Caudate nucleus (tissue), 63 donors: ENCODE measurements at places on chromosomes 12 and 14.

DNA sequence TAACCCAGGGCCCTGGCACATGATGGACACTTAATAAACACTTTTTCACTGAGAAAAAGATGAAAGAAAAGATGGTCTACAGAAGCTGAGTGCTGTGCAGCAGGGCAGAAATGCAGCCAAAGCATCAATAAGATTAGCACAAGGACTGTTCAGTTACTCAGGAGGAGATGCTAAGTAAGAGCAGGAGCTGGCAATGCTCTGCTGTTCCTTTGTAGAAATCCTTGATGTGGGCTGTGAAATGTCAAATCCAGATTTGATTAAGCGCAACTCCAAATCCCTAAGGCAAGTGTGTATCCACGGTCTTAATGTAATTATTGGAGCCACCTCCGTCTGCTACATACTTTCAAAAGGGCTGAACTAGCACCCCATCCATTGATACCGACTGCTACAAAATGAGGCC is 151.8 kb upstream of the BTG1 start:
- DNase-seq = no peak

DNA sequence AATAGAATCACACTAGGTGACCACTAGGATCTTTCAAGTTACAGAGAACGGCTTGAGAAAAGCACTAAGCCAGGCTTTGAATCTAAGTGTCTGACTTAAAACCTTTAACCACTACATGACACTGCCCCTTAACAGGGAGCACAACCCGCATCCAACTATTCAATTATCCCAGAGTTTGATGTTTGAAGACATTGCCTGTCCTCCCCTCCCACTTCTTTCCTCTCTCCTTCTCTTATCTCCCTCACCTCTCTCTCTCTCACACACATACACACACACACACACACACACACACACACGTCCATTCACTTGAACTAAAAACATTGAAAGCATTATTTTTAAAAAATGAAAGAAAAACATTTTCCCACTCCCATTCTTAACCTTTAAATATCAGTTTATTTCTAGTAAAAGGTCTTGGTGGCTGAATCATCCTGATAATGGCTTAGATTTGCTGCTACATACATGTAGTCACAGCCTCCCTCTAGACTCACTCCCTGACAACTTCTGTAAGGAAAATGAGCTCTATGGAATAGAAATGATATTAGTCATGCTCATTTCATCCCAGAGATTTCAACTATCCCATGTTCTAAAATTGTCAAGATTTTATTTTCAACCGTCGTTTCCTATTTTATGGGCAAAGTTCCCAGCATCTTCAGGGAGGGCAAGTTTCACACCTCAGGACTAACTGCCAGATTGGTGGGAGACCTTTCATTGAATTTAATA is 53.5 kb upstream of the RAP1B start:
- DNase-seq = no peak

- no peak for DNase-seq
Observed at GRCh38 chr12:115075552-115076170, 391.7 kb upstream of the TBX3 start.

DNA sequence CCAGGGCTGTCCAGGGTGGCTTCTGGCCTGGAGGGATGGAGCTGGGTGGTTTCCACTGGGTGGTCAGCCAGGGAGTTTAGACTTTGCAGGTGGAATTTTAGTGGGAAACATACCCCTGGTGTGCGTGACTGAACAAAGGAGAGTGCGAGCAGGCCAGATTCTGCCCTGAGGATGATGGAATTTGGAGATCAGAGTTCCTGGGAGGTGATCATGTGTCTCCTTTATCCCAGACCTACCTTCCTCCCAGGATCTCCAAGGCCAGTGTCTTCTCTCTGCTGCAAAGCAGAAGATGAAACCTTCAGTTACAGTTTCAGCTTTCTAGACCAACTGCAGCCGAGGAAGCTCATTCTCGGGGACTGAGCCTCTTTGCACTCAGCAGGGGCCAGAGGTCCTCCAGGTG is 33.2 kb downstream of the RPH3A start:
- no peak for DNase-seq

GRCh38 chr12:93176610-93177126 is 201.1 kb upstream of the NUDT4 start:
- no peak for DNase-seq
